IPS-NIHi11 (cell line): ENCODE measurements at places on chromosomes 12 and 14.

- DNase-seq: no peak
These were observed 106.0 kb downstream of the HMGA2 start for GRCh38 chr12:65930114-65930828.

DNA sequence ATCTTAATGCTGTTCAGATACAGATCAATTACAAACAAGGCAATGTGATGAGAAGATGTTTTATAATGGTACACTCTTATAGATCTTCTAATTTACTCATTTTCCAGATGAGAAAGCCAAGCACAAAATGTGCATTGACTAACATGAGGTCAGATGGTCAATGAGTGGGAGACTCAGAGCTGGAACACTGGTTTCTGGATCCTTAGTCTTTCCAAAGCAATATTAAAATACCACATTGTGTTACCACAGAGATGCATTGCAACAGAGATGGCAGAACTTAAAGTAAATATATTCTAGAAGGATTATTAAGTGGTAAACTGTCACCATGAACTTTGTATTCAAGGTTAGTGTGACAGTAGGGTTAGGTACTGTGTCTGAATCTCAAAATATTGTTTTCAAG, 113.6 kb downstream of the SLC15A5 start:
- DNase-seq: no peak

DNA sequence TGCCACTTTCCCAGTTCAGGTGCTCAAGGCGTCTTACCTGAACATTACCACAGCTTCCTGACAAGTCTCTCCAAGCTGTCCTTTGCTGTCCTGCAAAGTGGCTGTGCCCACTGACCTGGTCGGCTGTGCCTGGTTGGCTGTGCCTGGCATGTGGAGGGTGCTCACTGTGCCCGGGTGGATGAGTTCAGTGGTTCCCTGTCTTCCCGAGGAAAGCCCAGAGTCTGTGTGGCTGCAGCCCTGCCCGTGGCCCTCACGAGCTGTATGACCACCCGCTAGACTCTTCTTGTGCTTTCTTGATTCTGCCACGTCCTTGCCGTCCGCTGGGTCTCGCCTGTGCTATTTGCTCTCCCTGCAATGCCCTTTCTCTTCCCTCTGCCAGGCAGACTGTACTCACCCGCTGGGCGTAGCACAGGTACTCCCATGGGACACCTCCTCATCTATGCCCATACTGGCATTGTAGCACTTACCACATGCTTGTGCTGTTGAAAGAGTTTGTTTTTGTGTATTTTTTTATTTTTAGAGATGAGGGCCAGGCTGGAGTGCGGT, 95.9 kb downstream of the TSPAN9 start:
- DNase-seq: no peak

DNA sequence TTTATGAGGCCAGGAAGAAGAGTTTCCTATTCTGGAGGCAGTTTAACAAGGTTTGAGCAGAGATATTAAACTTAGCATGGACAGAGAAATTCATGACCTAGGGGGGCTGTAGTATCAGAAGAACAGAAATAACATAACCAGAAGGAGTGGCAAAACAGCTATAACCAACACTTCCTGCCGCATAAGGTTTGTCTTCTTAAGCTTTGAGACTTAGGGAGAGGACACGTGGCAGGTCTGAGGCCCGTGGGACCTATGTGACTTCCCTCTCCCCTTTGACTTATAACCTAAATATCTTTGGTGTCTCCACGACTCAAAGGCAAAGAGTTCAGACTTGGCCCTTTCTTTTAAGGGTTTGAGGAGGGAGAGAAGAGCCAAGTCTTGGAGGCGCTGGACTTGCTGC, 119.1 kb upstream of the PZP start:
- DNase-seq: no peak

DNA sequence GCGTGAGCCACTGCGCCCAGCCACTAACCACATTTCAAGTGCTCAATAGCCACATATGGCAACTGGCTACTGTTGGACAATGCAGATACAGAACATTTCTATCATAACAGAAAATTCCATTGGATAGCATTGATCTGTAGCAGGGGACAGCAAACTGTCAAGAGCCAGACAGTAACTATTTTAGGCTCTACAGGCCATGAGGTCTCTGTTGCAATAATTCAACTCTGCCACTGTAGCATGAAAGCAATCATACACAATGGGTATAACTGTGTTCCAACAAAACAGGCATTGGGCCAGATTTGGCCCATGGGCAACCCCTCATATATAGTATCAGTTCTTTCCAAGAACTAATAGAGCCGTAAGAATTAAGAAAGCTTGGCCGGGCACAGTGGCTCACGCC, 8.0 kb downstream of the CSRNP2 start:
- DNase-seq: no peak

DNA sequence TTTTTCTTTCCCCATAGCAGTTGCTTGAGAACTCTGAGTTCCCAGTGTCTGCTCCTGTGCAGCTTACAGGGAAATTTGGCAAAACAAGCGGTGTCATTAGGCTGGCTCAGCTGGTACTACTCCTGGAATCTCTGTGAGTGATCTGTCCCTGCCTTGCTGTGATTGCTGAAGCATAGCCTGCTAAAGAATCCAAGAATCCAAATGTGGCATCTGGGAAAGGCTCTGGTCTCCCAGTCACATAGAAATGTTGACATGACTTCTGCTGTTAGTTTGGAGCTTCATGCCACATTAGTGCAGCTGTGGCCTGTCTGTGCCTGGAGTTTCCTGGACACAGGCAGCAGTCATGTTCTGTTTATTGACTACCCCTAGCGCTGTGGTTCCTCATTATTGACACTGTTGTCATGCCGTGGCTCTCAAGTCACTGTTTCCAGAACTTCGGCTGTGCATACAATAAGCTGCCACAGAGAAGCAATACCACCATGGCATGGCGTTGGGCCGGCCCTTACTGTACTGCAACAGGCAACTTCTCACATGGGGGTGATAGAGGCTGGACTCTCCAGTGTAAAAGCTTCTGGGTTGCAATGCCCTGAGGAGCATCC, 166.8 kb downstream of the MYRFL start:
- no peak for DNase-seq

- peak; percentile 48 for DNase-seq
These were observed 15.6 kb downstream of the PPP1R1A start for GRCh38 chr12:54572881-54573280.

- DNase-seq: no peak
These were observed 60.6 kb downstream of the SUDS3 start for GRCh38 chr12:118436986-118437385.

DNA sequence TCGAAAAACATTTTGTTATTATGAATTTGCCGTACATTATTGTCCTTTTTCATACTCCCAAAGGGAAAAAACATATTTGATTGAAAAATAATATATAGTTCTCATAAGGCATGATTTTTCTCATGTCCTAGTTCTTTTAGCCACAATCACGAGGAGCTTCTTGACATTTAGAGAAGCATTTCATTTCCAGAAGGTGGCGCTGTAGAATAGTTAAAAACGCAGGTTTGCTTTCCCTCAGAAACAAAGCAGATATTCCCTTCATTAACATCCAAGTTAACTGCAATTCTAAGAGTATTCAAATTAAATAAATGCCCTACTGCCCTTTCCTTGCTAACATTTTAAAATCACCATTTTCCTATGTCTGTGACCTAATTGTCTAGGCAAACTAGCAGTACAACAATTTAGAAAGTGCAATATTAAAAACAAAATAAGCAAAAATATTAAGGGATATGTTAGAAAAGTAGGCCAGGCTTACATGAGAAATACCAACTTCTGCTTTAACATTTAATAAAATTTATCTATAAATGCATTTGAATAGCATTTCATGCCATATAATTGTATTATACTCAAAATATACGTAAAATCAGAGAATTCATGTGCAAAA, 10.9 kb upstream of the PIK3C2G start:
- peak; percentile 57 for DNase-seq

- DNase-seq: no peak
These were observed 308.1 kb upstream of the FLRT2 start for GRCh38 chr14:85221832-85222231.

DNA sequence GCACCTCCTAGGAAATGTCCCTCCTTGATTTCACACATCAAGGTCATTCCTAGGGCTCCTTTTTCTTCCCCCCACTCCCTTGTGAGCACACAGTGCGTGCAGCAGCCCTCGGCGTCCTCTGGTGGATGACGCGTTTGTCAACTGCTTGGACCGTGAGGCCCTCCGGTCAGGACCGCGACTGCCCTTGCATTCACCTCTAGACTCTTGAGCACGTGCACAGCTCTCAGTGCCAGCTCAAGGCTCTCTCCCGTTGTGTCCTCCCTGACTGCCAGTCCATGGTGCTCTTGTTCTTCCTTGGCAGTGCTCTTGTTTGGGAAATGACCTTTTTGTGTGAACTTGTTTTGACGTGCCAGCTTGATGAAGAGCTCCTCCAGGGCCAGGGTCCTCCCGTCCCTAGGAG, 67.9 kb downstream of the TSPAN9 start:
- no peak for DNase-seq

GRCh38 chr12:28759333-28759732, 389.7 kb upstream of the FAR2 start:
- DNase-seq: peak; percentile 70

DNA sequence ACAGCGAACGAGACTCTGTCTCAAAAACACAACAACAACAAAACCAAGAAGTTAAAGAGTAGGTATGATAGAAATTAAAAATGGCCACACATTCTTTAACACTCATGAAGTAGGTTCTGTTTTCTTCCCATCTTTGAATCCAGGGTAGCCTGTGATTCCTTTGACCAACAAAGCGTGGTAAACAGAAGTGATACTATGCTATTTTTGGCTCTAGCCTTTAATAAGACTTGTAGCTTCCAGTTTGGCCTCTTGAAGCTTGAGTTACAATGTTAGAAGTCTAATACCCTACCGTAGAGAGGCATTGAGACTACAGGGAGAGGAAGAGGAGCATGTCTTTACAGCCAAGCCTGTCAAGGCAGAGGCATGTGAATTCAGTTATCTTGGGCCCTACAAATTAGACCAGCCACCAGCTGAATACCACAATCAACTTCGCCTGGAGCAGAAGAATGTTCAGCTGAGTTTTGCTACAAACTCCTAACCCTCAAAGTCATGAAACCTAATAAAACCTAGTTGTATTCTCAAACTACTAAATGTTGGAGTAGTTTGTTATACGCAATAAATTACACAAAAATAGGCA, 4.9 kb upstream of the NEMF start:
- no peak for DNase-seq

GRCh38 chr12:110745542-110746284, 3.0 kb upstream of the PPP1CC start:
- DNase-seq: no peak

DNA sequence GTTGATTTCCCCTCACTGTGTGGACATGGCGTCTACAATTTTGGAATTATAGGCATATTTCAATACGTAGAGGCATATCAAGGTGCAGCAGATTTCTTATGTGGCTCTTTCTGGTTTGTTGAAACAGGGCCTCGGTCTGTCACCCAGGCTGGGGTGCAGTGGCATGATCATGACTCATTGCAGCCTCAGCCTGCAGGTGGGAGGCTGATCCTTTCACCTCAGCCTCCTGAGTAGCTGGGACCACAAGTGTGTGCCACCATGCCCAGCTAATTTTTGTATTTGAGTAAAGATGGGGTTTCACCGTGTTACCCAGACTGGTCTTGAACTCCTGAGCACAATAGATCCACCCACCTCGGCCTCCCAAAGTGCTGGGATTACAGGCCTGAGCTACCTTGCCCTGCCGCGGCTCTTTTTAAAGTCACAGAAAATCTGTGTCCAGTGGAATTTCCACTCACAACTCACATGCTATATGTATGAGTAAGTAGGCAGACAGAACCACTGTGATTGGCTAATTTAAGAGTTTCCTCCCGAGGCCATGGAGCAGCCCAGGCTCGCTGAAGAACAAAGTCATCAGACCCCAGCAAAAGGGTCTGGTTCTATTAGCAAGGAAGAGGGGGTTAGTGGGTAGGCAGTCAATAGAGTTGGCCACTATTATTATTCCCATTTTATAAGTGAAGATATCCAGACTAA, 9.1 kb downstream of the GNG2 start:
- DNase-seq: no peak

DNA sequence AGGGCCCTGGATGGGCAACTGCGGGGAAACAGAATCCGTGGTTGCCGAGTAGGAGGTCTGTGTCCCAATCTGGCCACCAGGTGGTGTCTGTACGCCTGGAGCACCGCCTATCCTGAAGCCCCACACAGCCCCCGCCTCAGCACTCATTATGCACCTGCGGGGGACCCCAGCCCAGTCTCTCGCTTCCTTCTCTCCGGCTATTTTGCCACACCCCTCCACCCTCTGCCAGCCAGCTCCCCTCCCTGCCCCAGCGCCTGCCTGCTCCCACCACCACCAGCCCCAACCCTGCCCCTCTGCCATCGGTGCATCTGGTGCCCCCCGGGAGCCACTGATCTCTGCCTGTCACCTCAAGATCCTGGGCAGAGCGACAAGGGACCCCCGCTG, 2.2 kb upstream of the NXPH4 start:
- DNase-seq: peak; percentile 82

DNA sequence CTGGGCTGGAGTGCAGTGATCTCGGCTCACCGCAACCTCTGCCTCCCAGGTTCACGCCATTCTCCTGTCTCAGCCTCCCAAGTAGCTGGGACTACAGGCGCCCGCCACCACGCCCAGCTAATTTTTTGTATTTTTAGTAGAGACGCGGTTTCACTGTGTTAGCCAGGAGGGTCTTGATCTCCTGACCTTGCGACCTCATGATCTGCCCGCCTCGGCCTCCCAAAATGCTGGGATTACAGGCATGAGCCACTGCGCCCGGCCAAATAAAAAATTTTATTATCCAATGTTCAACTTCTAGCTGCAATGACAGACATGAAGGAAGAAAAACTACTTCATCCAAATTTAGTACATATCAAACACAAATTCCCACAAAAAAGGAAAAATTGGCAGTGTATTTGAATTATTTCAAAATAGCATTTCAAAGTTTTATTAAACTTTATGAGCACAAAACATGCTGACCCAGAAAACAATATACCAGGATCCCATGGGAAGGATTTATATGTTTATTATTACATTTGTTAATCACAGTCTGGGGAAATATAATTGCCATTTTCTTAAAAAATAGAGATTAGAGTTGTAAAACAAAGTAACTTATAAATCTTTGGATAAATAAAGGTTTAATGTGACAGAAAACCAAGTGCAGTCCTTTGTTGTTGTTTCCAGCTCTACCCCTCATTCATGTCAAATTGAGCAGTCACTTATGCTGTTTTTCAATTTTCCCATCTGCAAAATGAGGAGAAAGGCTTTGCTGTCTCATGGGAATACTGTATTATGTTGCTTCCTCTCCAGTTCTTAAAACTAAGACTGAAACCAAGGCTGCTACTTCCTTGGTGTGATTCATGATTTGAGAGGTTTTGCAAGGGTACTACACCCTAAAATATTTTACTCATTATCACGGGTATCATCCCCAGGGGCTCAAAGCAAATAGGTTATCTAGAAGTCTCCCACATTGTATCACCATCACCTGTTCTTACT, 155.2 kb upstream of the AVPR1A start:
- no peak for DNase-seq

- no peak for DNase-seq
These were observed 506 bp downstream of the EMP1 start for GRCh38 chr12:13197032-13197431.

DNA sequence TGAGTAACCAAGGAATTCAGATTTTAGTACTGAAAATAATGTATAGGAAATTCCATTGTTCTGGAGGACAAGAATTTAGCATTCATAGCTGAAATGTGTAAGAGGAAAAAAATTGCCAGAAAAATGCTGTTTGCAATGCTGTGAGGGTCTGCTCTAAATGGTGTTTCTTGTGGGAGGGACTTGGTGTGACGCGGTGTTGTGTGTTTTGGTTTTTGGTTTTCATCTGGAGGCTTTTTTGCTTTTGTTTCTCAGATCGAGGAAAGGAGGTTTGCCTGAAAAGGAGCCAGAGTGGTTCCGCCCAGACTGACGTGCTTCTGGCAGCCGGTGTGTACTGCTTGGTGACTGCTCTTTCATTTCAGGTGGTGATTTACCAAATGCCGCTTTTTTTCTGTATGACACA, 211.8 kb upstream of the HMGA2 start:
- DNase-seq: no peak

GRCh38 chr12:109100741-109101140, 3.3 kb downstream of the UNG start:
- no peak for DNase-seq
